ENCODE measurements at places on chromosomes 4 and X.

GRCh38 chr4:182975806-182976205 lies 58.6 kb upstream of the DCTD start:
- no peak for DNase-seq

GRCh38 chr4:55546506-55546755 lies 278 bp downstream of the CLOCK start:
- DNase-seq, result no peak

- DNase-seq, result no peak
Measured at GRCh38 chr4:114494246-114494803, 104.3 kb upstream of the UGT8 start.

DNA sequence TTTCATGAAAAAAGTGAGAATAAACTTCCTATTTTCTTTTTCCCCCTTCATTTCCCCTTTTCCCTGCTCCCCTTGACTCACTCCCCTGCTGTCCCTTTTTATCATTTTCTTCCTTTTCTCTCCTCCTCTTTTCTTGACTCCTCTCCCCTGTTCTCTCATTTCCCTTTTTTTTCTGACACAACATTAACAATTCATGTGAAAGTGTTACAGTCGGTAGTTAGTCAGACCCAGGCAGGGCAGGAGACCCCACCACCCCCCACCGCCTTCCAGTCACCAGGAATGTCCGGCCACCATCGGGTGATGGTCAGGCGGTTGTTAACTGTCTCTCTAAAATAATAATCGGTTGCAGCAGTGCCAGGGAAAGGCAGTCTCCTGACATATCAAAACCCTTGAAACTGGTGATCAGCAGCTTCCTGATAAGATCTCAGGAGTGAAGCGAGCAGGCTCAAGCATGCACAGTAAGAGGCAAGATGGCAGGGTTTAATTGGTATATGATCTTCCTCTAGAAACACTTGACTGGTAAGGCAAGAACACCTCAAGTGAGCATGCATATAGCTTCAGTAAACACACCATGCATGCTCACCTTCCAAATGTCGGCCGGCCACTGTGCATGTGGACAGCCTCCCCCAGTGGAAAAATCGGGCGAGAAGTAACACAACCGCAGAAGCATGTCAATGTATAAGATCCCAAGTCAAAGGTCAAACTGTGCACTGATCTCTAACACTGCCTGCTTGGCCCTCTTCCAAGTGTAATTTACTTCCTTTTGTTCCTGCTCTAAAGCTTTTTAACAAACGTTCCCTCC lies 191.4 kb downstream of the NDST4 start:
- no peak for DNase-seq

DNA sequence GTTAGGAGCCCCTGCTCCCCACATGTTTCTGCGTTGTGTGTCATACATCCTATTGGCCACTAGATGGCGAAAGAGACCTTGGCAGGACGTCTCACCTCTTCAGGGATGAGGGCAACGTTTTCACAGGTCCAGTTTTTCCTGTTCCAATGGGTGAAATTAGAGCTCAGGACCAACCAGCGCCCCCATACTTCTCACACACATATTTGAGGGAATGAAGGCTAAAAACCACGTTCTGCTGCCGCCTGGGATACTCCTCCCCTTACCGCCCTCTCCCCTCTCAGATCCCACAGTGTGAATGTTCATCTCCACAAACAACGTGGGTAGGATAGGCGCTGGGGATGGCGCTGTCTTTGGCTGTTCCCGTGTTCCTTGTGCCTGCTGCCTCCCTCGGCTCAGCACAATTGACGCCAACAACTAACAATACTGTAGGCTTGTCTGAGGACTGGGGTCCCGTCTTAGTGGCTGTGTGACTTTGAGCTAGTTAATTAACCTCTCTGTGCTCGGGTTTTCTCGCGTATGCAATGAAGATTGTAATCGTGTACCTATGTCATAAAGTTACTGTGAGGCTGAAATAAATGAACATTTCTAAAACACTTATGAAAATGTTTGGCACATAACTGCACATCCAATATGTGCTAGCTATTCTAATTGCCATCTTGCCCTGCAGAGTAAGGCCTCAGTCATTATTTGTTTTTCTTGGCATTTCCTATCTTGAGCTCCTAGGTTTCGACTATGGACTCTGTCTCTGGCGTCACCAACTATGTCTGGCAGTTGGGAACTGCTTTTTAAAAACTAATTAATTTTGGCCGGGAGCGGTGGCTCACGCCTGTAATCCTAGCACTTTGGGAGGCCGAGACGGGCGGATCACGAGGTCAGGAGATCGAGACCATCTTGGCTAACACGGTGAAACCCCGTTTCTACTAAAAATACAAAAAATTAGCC lies 181.3 kb upstream of the STK26 start:
- DNase-seq, result no peak

DNA sequence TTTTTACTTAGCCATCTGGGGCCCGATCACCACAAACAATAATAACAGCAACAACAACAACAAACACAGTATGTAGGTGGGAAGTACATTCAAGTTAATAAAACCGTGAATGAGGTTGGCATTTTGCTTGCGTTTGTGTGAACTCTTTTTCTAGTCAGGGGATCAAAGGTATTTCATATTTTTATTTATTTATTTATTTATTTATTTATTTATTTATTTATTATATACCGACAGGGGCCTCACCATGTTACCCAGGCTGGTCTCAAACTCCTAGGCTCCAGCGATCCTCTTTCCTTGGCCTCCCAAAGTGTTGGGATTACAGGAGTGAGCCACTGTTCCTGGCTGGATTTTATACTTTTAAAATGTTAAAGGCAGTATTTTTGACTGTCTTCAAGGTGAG lies 325.4 kb downstream of the RAPGEF2 start:
- no peak for DNase-seq
